ENCODE measurements at places on chromosomes 1 and 21.

DNA sequence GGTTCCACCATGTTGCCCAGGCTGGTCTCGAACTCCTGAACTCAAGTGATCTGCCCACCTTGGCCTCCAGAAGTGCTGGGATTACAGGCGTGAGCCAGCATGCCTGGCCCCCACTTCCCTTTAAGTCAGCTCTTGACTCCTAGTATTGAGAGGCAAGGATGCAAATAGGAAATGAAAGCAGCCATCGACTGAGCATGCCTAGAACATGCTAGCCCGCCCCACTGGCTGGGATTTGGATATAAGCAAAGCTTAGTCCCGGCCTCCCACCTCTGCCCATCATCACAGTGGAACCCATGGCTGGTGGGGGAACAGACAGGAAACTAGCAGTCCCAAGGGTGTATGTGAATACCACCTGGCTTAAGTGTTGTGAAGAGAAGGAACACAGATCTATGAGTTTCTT, 10.5 kb downstream of the C1orf167 start:
- DNase-seq = no peak

- no peak for DNase-seq
Measured at GRCh38 chr1:67133177-67133576, 1.6 kb downstream of the C1orf141 start.

- DNase-seq = no peak
Measured at GRCh38 chr1:204348722-204349121, 11.0 kb downstream of the PLEKHA6 start.

- no peak for DNase-seq
Measured at GRCh38 chr1:233211106-233211505, 84.4 kb downstream of the PCNX2 start.

DNA sequence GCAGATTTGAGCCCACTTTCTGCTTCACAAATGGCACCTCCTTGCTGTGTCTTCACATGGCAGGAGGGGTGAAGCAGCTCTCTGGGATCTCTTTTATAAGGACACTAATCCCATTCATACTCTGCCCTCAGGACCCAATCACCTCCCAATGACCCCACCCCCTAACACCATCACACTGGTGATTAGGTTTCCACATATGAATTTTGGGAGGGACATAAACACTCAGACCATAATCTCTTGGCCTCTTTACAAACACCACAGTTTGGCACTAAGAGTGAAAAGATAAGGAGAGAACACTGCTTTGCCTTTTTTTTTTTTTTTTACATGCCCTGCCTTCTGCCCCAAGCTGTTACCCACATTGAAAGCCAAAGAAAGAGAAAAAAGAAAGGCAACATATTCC, 166.2 kb upstream of the NFIA start:
- no peak for DNase-seq

GRCh38 chr1:204368996-204369726, 9.4 kb upstream of the PLEKHA6 start:
- DNase-seq = no peak

GRCh38 chr1:205942631-205943159, 561 bp downstream of the SLC26A9 start:
- no peak for DNase-seq

GRCh38 chr1:199929556-199929955, 98.0 kb upstream of the NR5A2 start:
- DNase-seq = no peak

DNA sequence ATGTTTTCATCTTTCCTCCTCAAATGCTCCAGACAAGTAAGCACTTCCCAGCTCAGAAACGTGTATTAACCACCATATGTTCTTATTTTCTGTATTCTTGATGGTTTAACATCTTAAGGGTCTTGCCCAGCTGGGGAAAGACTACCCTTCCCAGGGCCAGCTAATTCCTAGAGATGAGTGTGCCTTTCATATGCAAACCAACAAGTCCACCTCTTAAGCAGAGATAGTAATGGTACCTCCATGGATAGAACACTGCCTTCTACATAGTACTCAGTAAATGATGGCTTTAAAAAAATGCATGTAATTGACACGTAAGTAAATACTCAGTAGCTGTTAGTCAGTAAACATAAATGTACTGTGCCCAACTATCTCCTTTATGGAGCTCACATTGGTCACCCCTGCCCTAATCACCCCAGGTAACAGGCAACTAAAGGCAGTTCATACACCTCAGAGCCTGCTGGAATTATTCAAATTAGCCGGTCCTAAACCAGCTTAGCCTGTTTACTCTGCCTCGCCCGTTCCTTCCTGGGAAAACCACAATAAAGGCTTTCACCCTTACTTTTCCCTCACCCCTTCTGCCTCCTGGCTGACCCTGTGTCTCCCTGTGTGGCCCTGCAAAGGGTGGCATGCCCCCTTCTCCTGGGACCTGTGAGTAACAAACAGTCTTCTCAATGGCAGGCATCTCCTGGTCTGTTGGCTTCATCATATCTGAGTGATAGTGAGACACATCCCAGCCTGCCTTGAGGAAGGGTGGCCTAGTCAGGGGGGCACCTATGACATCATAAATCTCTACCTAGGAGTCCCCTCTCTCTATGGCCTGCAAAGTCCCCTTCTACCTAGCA, 40.1 kb upstream of the KLHDC7A start:
- no peak for DNase-seq

GRCh38 chr1:30083800-30084464, 639.5 kb downstream of the MATN1 start:
- DNase-seq = no peak

DNA sequence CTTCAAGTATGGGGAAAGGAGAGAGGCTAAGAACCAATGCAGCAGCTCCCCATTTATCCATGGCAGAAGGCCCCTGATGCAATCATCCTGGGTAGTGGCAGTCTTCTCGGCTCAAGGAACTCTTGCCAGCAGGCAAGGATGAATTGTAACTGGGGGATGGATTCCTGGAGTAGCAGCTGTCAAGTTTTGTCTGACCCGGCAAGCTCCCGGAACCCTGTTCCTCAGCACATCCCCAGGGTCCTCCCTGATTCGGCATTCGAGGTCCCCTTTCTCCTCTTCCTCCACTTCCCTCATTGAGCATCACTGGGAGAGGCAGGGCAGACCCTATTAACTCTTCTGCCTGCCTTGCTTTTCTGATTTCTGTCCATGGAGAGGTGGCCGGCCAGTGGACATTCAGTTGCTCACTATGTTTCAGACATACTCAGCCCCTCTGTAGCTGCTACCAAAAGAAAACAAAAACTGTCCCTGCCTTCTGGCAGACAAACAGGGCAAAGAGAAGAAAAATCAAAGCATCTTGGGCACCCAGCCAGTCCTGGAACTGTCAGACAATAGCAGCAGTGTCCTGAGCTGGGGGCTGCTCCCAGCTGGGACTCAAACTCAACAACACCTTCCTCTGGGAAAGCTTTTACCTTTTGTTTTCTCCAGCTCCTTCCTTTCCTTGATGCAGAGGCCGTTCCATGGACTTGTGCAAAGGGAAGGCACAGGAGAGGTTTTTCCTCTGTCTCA, 5.6 kb upstream of the PTCH2 start:
- DNase-seq = no peak
